ENCODE measurements at places on chromosomes 11 and 22.

GRCh38 chr11:58919980-58920379, 19.3 kb upstream of the GLYATL1 start:
- DNase-seq: no peak

- no peak for DNase-seq
Observed at GRCh38 chr11:118136801-118137200, 15.8 kb downstream of the SCN4B start.

GRCh38 chr11:120054016-120054752, 83.7 kb downstream of the TRIM29 start:
- DNase-seq: no peak

- no peak for DNase-seq
Observed at GRCh38 chr11:35717520-35717919, 54.9 kb downstream of the TRIM44 start.

- no peak for DNase-seq
Observed at GRCh38 chr11:118632577-118633318, 25.3 kb downstream of the PHLDB1 start.
